ENCODE measurements at places on chromosomes 16 and 17.

GRCh38 chr17:4204710-4205173 lies 59.0 kb downstream of the ANKFY1 start:
- peak; percentile 99 for DNase-seq

- DNase-seq: no peak
These were observed 46.9 kb downstream of the METRNL start for GRCh38 chr17:83126275-83126811.

- no peak for DNase-seq
These were observed 2.6 kb downstream of the SYNGR2 start for GRCh38 chr17:78170692-78171590.

DNA sequence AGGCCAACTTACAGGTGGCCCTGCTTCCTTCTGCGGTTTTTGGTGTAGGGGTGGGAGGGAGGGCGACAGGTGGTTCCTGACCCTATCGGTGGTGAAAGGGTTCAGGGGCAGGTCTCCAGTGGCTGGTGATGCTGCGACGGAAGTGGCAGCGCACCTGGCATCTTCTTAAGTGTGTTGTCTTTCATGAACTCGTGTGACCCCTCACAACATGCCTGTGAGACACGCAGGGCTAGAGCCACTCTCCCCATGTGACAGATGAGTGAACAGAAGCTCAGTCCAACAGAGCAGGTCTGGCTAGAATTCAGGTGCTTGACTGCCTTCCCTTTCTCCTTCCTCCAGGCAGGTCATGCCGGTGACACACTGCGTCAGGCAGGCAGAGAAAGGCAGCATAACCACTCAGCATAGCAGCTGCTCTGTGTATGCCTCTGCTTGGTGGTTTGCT lies 8.0 kb downstream of the TNFAIP1 start:
- DNase-seq: no peak

- peak; percentile 9 for DNase-seq
These were observed 7.8 kb upstream of the EVI2A start for GRCh38 chr17:31329221-31329620.

GRCh38 chr16:62831235-62831850 lies 795.1 kb upstream of the CDH8 start:
- no peak for DNase-seq

GRCh38 chr17:27323538-27324215 lies 29.8 kb downstream of the WSB1 start:
- DNase-seq: peak; percentile 62

GRCh38 chr16:56858374-56858773 lies 6.6 kb upstream of the SLC12A3 start:
- DNase-seq: no peak

DNA sequence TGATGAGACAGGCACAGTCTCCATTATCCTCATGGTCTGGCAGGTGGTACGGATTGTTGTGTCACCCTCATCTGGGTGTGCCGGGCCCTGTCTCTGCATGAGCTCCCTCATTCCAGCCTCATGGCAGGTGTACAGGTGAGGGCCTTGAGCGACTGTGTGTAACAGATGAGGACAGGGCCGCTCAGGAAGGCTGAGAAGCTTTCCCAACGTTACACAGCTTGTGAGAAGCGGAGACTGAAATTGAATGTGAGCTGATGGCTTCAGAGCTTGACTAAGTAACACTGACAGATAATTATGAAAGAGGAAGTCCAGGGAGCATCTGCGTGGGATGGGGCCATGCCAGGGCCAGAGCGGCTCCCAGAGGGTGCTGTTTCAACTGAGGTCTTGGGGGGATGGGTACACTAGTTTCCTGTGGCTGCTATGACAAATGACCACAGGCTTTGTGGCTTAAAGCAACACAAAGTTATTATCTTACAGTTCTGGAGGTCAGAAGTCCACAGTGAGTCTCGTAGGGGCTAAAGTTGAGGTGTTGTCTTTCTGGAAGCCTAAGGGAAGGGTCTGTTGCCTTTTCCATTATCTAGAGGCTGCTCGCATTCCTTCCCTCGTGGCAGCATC lies 36.7 kb downstream of the CMIP start:
- peak; percentile 50 for DNase-seq

DNA sequence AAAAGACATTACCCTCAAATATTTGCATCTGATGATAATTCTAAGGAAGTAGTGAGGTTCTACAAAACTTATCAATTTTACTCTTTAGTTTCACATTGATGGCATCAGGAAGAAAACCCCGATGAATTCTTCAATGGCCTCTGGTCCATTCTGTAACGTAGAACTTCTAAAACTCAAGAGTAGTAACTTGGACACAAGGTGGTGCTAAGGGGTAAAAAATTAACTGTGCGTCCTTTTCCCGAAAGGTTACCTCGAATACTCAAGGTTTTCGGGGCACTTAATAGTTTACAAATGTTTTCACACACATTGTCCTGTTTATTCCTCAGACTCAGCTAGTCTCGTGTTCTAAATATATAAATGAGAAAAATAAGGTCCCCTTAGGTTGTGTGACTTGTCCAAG lies 517.3 kb upstream of the ZFHX3 start:
- DNase-seq: no peak

GRCh38 chr16:85347213-85347591 lies 234.9 kb upstream of the CIBAR2 start:
- no peak for DNase-seq

- no peak for DNase-seq
These were observed 6.3 kb downstream of the BANP start for GRCh38 chr16:87957296-87958094.

DNA sequence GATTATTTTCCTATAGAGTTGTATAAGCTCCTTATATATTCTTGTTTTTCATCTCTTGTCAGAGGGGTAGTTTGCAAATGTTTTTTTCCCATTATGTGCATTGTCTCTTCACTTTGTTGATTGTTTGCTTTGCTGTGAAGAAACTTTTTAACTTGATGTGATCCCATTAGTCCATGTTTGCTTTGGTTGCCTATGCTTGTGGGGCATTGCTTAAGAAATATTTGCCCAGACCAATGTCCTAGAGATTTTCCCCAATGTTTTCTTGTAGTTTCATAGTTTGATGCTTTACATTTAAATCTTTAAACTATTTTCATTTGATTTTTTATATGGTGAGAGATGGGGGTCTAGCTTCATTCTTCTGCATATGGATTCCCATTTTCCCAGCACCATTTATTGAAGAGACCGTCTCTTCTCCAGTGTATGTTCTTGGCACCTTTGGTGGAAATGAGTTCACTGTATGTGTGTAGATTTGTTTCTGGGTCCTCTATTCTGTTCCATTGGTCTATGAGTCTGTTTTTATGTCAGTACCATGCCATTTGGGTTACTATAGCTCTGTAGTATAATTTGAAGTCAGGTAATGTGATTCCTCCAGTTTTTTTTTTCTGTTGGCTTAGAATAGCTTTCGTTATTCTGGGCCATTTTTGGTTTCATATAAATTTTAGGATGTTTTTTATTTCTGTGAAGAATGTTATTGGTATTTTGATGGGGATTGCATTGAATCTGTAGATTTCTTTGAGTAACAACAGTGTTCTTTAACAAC lies 165.8 kb downstream of the ABCA8 start:
- DNase-seq: no peak
